ENCODE measurements at places on chromosomes 3 and 15.

DNA sequence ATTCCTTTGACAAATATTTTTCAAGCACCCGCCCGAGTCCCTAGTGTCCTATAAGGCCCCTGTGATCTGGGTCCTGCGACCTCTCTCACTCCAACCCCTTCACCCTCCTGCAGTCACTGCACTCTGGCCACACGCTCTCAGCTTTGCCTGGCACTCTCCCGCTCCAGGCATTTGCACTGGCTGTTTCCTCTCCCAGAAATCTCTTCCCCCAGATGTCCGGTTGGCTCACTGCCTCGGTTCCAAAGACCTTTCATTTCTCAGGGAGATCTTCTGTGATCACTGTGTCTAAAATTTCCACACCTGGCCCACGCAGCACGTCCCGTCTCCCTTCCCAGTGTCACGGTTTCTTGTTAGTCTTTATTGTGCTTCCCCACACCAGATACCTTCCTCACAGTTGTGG lies 97.4 kb downstream of the WNT7A start:
- DNase-seq = no peak

DNA sequence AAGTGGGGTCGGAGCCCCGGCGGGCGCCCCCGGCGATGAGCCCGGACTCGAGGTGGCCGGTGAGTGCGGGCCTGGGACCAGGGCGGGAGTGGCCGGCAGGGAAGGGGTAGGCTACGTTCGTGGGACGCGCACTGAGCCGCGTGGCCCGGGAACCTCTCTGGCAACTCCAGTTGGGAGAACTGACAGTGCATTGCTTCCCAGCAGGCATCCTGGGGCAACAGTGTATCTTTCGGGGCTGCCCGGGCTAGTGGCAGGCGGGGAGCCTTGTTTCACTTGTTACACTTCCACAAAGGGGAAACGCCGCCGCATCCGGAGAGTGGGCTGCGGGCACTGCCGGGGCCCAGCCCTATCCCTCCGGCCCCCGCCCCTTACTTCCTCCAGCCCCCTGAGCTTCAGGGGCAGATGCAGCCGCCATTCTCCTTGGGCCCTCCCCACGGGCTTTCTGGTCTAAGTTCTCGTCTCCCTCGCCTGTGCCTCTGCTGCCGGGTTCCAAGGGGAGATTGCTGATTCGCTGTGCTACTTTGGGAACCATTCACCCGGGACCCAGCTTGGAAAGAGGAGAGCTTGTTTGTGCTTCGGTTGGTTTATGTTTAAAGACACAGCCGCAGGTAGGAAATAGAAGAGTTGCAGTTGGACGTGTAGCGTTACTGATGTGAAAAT lies 675 bp downstream of the BRPF1 start:
- DNase-seq = peak; percentile 22

DNA sequence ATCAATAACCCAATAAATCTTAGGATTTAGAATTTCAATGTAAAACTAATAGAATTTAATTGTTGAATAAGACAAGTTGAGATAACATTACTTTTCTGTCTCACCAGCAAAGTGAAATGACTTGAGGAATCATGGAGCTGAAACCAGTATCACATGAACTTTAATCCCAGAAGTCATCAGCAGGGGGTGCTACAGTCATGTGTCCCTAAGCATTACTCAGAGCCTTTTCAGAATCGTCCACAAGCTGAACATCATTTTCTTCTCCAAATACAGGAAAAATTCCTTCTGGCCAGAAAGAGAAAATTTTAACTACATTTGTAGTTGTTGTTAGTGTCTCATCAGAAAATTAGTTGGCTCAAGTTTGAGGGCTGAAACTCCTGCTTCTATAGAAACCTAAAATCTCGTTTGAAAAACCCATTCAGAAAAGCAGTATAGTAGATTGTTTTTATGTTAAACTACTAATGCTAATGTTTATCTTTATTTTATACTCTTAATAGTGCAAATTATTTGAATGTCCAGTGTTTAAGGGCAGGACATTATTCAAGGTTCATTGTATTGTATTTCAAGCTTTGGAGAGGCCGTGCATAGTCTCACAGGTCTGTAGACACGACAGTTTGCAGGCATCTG lies 384.1 kb downstream of the PLOD2 start:
- DNase-seq = no peak

GRCh38 chr15:38894243-38894948 lies 329.8 kb upstream of the RASGRP1 start:
- DNase-seq = no peak

DNA sequence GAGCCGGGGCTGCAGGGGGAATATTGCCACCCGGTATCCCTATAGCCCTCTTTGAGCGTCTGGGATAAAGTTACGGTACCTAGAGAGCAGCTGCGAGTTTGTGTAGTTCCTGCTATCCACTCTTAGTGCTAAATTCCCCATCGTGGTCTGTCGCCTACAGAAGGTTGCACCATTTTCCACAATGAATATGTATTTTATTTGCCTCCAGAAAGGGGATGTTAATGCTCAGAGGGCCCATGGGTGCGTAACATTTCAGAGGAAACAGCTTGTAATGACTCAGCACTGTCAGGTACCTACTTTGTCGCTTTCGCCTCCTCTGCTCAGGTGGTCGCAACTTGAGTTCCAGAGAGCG lies 1.1 kb downstream of the SLCO3A1 start:
- DNase-seq = no peak

DNA sequence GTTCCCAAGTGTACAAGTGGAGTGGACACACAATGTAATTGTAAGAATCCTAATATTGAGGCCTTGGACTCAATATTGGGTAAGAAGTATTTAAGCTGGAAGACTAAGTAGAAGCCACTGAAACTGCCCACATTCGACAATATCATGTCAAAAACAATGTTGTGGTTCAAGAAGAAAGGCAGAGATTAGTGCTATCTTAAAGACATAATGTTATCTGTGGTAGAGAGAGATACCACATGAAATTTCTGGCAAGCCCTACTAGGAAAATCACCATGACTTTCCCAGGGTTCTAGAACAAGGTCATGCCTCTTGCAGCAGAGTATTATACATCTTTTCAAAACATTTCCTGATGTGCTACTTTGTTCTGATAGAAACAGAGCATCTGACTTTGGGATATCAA lies 192.6 kb downstream of the RAP2B start:
- no peak for DNase-seq

DNA sequence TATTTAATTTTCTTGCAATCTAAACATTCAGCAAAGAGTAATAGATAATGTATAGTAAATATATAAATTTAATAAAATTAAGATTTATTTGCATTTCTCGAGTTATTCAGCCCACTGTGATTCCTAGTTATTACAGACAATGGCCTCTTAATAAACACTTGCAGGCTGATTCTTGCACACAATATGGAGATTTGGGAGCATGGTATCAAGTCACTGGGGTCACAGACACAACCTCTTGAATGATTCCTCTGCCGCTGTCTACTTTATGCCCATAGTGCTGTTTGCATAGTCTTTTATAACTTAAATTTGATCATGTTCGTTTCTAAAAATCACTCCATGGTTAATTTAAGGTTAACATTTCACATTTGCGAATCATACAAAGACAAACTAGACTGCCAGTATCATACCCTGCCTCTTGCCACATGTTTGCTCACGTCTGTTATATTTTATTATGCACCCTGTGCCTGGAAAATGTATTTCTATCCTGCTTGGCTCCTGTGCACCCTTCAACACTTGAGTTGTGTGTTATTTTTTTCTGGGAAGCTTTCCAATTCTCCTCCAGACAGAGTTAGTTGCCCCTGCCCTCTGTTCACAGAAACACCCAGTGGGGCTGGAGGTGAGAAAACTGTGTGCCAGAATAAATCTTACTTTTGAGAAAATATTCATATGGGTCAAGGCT lies 206.3 kb upstream of the ROBO1 start:
- no peak for DNase-seq

GRCh38 chr3:29138171-29138570 lies 142.7 kb upstream of the RBMS3 start:
- DNase-seq = no peak

DNA sequence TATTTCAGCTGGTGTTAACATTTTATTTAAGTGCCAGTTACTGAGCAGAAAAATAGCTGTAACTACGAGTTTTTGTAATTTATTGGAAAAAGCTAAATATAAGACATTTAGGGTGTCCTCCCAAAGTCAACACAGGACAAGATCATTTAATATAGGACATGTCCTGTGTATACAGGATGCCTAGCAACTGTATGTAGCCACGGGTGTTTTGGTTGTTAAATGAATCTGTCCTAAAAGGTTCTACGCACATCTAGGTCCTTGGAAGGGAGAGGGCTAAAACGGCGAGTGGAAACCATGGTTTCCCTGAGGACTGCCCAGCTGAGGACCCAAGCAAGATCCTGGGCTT lies 565 bp upstream of the ZNF621 start:
- no peak for DNase-seq

Measured in activated T-cell treated with anti-CD3 and anti-CD28 coated beads for 24 hours (primary cell).